ENCODE measurements at places on chromosomes 7 and 10. TPM values are rescaled to one million over a fixed set of nuclear protein-coding genes. Genes with fewer than 3 reads are reported as not detected.

MACC1 gene
- not detected for total RNA-seq

ENO4 gene
- total RNA-seq, result not detected

IKZF1 gene
- total RNA-seq, result 360 TPM

ASB4 gene
- not detected for total RNA-seq

PBLD gene
- total RNA-seq, result 1.3 TPM

ZNF804B gene
- not detected for total RNA-seq

MALRD1 gene
- not detected for total RNA-seq

PTF1A gene
- total RNA-seq, result not detected

GTF2IRD2 gene
- 10.0 TPM for total RNA-seq

FOXK1 gene
- total RNA-seq, result 35.6 TPM

SLC26A4 gene
- total RNA-seq, result 3.9 TPM

SEPTIN7 gene
- total RNA-seq, result 236 TPM

DYNC1I1 gene
- total RNA-seq, result not detected

MMP21 gene
- 0.11 TPM for total RNA-seq

OPN1SW gene
- not detected for total RNA-seq

GPC2 gene
- 7.8 TPM for total RNA-seq

PLXNA4 gene
- total RNA-seq, result 0.14 TPM

MYH16 gene
- not detected for total RNA-seq

ITGB8 gene
- total RNA-seq, result 0.05 TPM

CLRN3 gene
- total RNA-seq, result not detected
